ENCODE measurements at places on chromosomes 1 and 21.

DNA sequence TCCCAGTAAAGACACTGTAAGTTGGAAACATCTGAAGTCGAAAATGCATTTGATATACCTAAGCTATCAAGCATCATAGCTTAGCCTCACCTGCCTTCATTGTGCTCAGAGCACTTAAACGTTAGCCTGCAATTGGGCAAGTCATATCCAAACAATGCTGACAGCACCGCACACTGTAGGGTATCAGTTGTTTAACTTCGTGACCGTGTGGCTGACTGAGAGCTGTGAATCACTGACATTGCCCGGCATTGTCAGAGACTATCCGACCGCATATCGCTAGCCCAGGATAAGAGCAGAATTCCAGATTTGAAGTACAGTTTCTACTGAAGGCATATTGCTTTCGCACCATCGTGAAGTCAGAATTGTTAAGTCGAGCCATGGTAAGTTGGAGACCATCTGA is 41.5 kb downstream of the GALNT2 start:
- no peak for DNase-seq

GRCh38 chr1:40362699-40363098 is 10.8 kb upstream of the SMAP2 start:
- DNase-seq = no peak

DNA sequence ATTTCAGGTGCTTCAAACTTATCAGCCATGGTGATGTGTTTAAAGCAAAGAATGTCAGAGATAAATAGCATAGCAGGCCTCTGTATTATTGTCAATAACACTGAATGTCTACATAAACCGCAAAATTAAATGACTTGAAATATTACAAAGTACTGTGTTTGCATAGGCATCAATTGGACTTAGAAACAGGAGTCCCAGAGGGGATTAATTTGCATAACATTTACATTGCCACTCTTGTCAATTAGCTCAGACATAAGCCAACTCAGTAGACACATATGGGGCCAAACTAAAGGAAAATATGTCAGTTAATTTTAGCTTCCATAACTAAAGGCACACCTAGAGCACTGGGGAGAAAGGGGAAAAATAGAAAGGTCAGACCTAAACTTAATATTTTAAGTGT is 814.5 kb upstream of the NEGR1 start:
- DNase-seq = no peak

- DNase-seq = no peak
These were observed 4.5 kb upstream of the PDZK1IP1 start for GRCh38 chr1:47194311-47194710.

- DNase-seq = no peak
These were observed 22.7 kb downstream of the CLIC6 start for GRCh38 chr21:34691390-34692032.

DNA sequence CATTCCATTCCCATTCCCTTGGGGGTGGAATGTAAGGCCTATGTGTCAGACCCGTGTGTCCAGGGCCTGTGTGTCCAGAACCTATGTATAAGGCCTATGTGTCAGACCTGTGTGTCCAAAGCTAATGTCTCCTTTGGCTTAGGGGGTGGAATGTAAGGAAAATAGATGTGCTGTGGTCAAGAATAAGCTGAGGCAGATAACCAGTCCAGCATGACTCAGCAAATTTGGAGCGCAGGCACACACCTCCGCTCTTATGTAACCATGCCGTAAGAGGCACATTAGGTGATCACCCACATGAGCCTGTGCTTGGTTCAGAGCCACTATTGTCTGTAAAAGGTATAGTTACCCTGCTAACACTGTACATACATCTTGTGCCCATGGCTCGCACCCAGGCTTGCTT is 150.8 kb upstream of the SGIP1 start:
- DNase-seq = peak; percentile 7

DNA sequence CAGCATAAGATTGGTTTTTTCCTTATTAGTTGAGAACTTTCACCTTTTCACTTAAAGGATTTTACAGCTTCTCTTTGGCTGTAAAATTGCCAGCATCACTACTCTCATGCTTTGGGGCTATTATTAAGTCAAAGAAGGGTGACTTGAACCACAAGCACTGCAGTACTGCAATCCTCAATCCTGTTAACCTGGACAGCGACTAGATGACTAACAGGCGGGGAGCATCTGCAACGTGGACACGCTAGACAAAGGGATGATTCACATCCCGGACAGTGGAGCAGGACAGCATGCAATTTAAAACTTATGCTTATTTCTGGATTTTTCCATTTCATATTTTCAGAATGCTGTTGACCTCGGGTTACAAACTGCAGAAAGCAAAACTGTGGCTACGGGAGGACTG is 8.1 kb downstream of the ARV1 start:
- DNase-seq = no peak

DNA sequence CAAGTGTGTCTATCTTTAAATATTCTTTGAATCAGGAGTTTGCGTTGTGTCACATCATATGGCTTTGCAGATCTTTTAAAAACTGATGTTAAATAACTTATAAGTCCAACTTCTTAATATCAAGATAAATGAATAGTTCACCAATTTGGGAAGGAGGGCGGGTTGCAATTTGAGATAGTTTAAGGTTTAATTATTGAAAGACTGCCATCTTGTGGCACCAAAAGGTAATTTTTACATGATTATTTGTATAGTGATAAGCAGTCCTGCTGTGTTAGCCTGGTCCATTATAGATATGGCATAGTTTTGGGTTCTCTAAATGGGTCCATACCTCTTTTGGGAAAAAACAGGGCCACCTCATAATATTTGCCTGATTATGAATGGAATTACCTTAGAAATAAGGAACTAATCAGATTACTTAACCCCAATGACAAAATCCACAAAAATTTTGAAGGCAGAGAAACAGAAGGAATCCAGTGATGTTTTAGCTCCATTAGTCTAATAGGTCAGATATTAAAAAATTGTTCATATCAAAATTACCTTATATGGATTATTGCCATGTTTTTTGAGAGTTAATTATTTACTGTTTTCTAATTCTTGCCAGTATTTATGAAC is 64.3 kb downstream of the PRKAA2 start:
- DNase-seq = peak; percentile 54

- no peak for DNase-seq
These were observed 156.0 kb downstream of the TOMM20 start for GRCh38 chr1:234972411-234973191.

DNA sequence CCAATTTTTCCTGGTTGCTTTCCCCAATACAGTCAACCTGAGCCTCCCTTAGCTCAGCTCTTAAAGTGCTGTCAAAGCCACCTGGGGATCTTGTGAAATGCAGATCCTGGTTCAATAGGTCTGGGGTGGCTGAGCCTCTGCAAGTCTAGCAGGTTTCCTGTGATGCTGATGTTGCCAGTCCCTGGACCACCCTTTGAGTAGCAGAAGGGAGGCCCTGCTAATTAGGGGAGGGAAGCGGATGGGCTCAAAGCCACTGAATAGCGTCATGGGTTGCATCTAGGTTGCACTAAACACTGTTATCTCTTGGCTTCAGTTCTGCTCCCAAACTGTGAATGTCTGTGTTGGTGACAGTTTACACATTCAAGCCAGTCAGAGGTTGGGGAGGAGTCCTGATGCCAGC is 127.2 kb downstream of the KAZN start:
- no peak for DNase-seq

GRCh38 chr1:60390593-60391282 is 317.2 kb upstream of the C1orf87 start:
- no peak for DNase-seq

GRCh38 chr1:173775578-173776226 is 48.8 kb upstream of the DARS2 start:
- no peak for DNase-seq

- DNase-seq = no peak
These were observed 270.5 kb downstream of the RRAGC start for GRCh38 chr1:38589036-38589435.

DNA sequence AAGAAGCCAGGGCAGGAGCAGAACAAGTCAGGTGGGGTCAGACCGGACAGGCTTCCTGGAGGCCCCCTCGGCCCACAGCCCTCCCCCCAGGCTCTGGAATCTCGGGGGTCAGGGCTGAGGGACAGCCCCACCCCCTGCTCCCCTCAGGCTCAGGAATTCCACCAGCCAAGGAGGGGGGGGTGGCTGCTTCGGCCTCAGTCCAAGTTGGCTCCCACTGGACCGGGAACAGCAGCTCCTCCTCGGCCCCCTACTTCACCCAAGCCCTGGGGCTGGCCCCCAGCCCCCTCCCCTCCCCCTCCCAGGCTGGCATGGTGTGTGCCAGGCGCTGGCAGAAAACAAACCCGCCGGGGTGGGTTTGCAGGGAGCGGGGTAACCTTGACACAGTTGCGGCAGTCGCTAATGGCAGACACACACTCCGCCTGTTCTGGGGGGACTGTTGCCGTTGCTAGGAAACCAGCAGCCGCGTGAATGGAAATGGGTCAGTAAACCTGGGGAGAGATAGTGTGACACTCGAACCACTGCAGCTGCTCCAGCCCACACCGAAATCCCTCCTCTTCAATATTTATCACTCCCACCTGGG is 32.4 kb downstream of the AHDC1 start:
- DNase-seq = no peak

- DNase-seq = no peak
These were observed 179.5 kb upstream of the ARHGEF16 start for GRCh38 chr1:3274972-3275371.

GRCh38 chr1:111483876-111484275 is 10.1 kb downstream of the C1orf162 start:
- DNase-seq = no peak

DNA sequence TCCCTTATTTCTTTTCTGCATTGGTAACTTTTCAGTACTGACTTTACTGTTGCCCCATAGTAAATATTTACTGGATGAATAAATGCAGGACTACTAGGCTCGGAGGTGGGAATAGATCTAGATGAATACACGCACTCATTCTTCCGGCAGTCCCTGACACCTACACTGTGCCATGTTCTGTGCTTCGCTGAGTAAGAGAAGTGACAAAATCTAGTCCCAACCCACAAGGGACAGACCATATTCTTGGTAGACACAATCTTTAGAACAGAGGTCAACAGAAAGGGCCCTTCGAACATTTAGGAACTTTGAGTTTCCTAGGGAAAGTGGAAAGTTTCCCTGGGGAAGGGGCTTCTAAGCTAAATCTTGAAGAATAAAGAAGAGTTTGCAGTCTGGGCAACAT is 3.3 kb upstream of the CD52 start:
- no peak for DNase-seq

DNA sequence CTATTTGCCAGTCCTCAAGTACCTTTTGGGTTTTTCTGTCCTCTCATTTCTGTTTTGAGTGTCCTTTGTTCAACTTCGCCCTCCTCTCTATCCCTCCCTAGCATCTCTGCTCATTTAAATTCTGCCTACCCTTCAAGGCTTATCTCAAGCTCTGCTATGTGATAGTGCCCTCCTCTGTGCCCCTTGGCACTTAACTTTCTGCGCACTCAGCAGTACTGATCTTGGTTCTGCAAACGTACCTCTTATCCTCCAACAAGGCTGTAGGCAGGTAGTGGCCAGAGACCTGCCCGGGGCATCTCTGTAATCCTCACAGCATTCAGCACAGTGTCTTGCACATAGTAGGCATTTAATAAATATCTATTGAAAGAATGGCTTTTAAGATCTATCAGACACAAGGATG is 5.3 kb upstream of the IL20 start:
- no peak for DNase-seq

DNA sequence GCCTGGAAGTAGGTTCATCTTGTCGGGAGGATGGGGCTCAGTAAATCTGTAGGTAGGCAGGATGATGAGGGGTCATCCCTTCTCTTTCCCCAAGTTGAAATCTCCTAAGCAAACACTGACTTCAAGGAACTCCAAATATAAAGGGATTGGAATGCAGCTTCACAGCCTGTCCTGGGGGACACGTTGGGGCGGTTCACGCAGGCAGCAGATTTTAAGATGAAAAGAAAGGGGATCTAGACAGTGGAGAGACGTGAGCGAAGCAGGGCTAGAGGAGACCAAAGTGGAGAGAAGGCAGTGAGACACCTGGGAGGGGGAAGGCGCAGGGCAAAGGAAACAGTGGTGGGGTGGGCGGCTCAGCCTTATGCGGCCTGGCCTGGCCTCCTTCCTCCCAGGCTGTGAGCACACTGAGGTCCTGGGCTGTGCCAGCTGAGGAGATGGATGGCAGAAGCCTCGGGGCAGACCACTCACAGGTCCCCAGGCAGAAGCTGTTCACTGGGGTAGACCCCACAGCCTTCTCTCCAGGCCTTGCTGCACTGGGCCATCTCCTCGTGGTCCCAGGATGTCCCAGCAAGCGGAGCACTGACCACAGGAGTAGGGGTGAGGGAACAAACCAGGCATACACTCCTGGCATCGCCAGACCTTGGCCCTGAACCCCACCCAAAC is 51.7 kb downstream of the TOR1AIP2 start:
- DNase-seq = no peak

DNA sequence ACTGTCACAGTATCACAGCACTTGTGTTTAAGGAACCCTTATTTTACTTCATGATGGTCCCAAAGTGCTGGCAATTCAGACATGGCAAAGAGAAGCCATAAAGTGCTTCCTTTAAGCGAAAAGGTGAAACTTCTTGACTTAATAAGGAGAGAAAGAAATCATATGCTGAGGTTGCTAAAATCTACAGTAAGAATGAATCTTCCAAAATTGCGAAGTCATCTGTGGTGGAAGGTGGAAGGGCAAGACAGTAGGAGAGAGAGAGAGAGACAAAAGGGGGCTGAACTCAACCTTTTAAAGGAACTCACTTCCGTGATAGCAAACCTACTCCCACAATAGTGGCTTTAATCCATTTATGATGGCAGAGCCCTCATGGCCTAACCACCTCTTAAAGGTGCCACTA is 19.3 kb upstream of the AADACL3 start:
- DNase-seq = no peak

DNA sequence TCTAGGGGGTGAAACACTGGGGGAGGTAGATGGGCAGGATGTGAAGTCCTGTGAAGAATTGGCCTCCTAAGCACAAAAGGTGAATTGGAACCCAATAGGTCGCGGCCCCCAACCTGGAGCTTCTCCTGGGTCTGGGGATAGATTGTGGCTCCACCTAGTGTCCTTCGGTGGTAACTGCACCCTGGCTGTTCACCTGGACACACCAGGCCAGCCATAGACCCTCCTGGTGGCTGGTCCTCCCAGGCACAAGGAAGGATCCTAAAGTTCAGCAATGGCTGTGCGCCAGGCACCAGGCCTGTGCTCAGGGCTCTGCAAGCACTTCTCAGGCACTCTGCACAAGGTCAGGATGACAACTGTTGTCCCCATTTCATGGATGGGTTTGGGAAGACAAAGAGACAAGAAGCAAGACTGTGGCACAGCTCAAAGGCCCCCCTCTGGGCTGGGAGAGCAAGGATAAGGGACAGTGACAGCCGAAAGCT is 13.5 kb downstream of the ESPN start:
- DNase-seq = peak; percentile 77

- no peak for DNase-seq
These were observed 16.9 kb downstream of the COL9A2 start for GRCh38 chr1:40300249-40300567.

- no peak for DNase-seq
These were observed 1.4 kb downstream of the ZBTB8A start for GRCh38 chr1:32540605-32541004.

- DNase-seq = no peak
These were observed 88.2 kb downstream of the KAZN start for GRCh38 chr1:14686701-14687100.

GRCh38 chr1:22608361-22608760 is 28.1 kb upstream of the C1QA start:
- no peak for DNase-seq

- DNase-seq = no peak
These were observed 92.3 kb upstream of the CHODL start for GRCh38 chr21:18152371-18152770.

- DNase-seq = no peak
These were observed 2.5 kb downstream of the MPZ start for GRCh38 chr1:161307230-161307768.

- no peak for DNase-seq
These were observed 2.0 kb downstream of the SYDE2 start for GRCh38 chr1:85198864-85199263.

Data from T47D (cell line).